Dermis microvascular lymphatic vessel endothelial cell (primary cell): ENCODE measurements at places on chromosomes 6 and 20. TPM values are rescaled to one million over a fixed set of nuclear protein-coding genes. Genes with fewer than 3 reads are reported as not detected.

- DNase-seq: no peak
Observed at GRCh38 chr6:107185391-107185970, 70.2 kb upstream of the BEND3 start.

- DNase-seq: no peak
Observed at GRCh38 chr6:121142093-121142492, 192.2 kb downstream of the TBC1D32 start.

- DNase-seq: no peak
Observed at GRCh38 chr6:110681543-110682459, 133.5 kb downstream of the CDK19 start.

- DNase-seq: no peak
Observed at GRCh38 chr20:20317195-20317594, 50.7 kb upstream of the INSM1 start.

DNA sequence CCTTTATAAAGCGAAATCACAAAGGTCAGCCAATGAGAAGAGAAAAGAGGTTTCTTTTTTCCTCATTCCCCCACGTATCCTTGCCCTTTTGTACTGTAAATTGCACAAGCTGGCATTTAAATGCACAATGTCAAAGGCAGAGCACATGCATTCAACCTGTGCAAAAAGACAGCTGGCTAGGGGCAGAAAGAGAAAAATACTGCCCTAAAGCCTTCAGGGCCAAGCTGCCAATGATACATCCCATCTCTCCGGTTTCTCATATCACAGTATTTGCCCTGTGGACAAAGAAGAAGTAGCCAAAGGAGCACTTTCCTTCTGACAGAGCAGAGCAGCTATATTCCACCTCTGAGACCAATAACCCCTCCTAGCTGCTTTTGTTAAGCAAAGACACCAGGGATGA, 219.2 kb downstream of the TRDN start:
- no peak for DNase-seq

DNA sequence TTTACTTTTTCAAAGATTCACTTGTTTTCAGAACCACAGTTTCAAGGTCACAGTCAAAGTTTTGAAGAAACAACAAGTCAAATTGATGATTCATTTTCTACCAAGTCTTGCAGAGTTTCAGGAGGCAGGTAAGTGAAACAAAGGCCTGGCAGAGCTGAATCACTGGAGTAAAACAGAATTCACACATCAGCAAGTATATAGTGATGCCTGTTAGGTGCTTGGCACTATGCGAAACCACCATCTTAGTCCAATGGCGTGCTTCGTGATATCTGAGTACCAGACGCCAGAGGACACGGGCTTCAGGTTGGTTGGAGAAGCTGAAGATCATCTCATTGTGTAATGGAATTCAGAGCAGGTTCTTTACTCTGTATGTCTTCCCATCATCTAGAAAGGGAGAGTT, 75.9 kb downstream of the RTN4IP1 start:
- DNase-seq: no peak

DNA sequence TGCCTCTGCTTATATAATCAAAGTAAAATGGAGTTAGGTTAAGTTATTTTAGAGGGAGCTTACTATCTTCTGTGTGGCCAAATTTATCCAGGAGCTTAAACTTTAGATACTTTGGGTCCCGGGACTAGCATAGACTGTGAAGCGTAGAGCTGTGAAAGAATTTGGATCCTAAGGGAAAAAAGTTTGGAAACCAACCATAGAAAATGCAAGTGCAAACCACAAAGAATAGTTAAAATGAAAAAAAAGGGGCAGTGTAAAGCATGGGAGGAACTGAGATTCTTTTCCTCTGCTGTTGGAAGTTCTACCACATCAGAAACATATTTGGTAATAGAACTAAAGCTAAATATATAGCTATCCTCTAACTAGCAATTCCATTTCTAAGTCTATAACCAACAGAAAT, 232.2 kb upstream of the FLRT3 start:
- no peak for DNase-seq

- DNase-seq: no peak
Observed at GRCh38 chr20:43702502-43702901, 24.3 kb downstream of the GTSF1L start.

ABRACL gene
- total RNA-seq: 9.9 and 25.0 TPM in 2 replicates

FAM184A gene
- 0.13 and 0.25 TPM in 2 replicates for total RNA-seq

ASIP gene
- not detected in 2 replicates for total RNA-seq

CCDC170 gene
- total RNA-seq: under 0.01 TPM in 2 replicates

TMEM151B gene
- not detected in 2 replicates for total RNA-seq

IPCEF1 gene
- 2.1 and 3.2 TPM in 2 replicates for total RNA-seq
